ENCODE measurements at places on chromosomes 12 and 14.
A peak's percentile ranks its signal among the peaks of the same experiment; 100 is the strongest.

- no peak for DNase-seq
- H3K36me3 ChIP-seq = peaks cover 4% of the 10 kb centered on the region
- peak overlapping the region; percentile 45 for H3K4me3 ChIP-seq
These were observed 922 bp downstream of the TBX5 start for GRCh38 chr12:114404926-114405518.

DNA sequence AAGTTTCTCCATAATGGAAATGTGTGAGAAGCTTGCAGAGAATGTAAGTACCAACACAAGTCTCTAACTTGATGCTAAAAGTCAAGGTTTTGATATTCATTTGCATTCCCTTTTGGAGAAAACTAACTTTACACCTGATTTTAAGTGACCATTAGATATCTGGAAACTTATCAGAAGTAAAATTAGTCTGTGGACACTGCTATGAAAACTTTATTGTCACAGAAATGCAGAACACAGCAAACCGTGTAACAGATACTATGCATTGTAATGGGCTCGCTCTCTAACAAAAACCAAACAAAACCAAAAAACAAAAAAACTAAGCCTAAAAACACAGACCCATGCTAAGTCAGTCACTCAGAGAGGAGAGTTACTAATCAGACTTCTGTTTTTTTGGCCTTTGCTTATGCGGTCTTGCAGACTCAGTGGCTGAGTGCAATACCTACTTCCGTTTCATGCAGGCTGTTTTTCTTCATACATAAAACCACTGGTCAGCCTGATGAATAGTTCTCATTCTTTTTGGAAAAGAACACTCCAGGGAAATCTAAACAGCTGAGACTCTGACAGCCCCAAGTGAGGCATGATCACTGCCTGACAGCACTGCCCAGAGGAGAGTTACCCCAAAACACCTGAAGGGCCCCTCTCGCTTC, 35.7 kb downstream of the NRDE2 start:
- peaks cover 16% of the 10 kb centered on the region for H3K4me1 ChIP-seq
- H3K36me3 ChIP-seq = peaks cover 23% of the 10 kb centered on the region
- H3K4me3 ChIP-seq = no peak overlapping the region
- H3K27me3 ChIP-seq = no peaks in the 10 kb centered on the region
- H3K27ac ChIP-seq = peak overlapping the region; percentile 80

DNA sequence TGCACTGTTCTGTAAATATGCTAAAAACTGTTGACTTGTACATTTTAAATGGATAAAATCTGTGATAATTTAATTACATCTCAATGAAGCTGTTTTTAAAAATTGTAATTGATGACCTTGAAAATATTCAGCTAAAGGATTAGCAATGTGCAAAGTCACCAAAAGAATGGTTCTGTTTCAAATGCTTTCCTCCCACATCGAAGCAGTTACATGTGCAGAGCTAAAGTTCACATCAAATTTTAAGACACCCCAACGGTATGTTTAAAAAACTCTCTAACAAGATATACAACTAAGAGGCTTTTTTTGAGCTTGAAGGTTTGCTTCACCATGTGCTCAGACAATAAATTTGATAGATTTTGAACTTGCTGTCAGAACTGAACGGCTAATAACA, 114.6 kb upstream of the KRAS start:
- H3K4me3 ChIP-seq = no peak overlapping the region
- H3K27ac ChIP-seq = no peak overlapping the region
- no peak for DNase-seq
- H3K36me3 ChIP-seq = no peaks in the 10 kb centered on the region
- H3K4me1 ChIP-seq = peaks cover 5% of the 10 kb centered on the region

GRCh38 chr12:7959278-7959677, 23.3 kb upstream of the SLC2A3 start:
- H3K4me3 ChIP-seq = no peak overlapping the region
- H3K27ac ChIP-seq = no peak overlapping the region
- H3K4me1 ChIP-seq = peaks cover 24% of the 10 kb centered on the region
- no peaks in the 10 kb centered on the region for H3K27me3 ChIP-seq

GRCh38 chr14:39107591-39107996, 4.6 kb upstream of the SEC23A start:
- no peak overlapping the region for H3K27ac ChIP-seq
- H3K36me3 ChIP-seq = no peaks in the 10 kb centered on the region
- no peak overlapping the region for H3K4me3 ChIP-seq
- DNase-seq = no peak

DNA sequence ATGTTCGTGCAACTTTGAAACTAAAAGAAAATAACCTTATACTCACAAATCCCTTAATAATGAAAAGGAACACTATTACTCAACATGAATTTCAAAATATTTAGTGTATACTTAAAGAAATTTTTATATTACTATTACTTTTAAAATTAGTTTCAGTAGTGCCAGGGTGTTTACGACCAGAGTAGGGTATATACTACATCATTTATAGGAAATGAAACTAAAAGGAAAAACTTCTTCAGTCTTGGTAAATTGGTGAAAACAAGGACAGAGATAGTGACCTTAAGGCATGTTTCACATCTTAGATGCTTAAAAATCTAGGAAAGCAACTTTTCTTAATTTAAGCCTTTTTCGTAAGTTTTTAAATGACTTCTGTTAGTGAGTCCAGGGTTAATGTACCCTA, 4.5 kb downstream of the USP15 start:
- H3K27ac ChIP-seq = no peak overlapping the region
- H3K27me3 ChIP-seq = no peaks in the 10 kb centered on the region
- H3K36me3 ChIP-seq = peaks cover 1% of the 10 kb centered on the region

DNA sequence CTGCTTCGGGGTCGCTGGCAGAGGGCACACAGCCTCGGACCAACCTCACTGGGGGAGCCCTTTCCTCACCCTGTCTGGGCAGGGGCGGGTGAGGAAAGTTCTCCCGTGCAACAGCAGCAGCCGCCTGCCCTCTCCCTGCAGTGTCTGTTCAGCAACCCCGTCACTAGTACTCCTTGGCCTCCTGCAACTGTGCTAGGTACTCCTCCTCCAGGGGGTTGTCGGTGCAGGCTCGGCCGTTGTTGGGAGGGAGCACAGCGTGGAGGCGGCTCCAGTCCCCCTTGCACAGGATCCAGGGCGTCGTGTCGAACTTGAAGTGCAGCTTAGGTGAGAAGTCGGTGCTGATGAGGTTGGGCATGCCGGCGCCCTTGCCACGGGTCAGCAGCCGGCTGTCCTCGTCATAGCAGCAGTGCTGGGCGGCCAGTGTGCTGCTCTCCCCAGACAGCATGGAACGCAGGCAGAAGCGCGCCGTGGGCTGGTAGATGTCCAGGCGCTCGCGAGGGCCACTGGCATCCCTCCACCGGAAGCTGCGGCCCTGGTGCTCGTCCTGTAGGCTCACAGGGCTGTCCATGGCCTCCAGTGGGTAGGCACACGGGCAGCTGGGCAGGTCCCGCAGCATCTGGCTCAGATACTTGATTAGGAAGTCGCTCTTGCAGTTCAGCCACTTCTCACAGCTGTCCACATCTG, 17.7 kb downstream of the AHSA1 start:
- no peak for DNase-seq
- H3K27ac ChIP-seq = no peak overlapping the region
- no peaks in the 10 kb centered on the region for H3K27me3 ChIP-seq
- no peak overlapping the region for H3K4me3 ChIP-seq
- no peaks in the 10 kb centered on the region for H3K36me3 ChIP-seq

DNA sequence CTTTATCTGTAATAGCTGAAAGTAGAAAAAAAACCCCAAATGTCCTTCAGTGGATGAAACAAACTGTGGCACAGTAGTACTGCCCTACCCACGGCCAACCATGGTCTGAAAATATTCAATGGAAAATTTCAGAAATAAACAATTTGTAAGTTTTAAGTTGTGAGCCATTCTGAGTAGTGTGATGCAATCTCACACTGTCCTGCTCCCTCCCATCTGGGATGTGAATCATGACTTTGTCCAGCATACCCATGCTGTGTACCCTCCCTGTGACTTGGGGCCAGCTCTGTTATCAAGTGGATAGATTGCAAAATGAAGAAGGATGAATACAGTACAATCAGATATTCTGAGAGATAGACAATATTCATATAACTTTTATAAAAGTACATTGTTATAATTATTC, 106.2 kb downstream of the SMOC1 start:
- DNase-seq = no peak
- H3K27ac ChIP-seq = no peak overlapping the region
- H3K4me3 ChIP-seq = no peak overlapping the region
- peaks cover 22% of the 10 kb centered on the region for H3K27me3 ChIP-seq

DNA sequence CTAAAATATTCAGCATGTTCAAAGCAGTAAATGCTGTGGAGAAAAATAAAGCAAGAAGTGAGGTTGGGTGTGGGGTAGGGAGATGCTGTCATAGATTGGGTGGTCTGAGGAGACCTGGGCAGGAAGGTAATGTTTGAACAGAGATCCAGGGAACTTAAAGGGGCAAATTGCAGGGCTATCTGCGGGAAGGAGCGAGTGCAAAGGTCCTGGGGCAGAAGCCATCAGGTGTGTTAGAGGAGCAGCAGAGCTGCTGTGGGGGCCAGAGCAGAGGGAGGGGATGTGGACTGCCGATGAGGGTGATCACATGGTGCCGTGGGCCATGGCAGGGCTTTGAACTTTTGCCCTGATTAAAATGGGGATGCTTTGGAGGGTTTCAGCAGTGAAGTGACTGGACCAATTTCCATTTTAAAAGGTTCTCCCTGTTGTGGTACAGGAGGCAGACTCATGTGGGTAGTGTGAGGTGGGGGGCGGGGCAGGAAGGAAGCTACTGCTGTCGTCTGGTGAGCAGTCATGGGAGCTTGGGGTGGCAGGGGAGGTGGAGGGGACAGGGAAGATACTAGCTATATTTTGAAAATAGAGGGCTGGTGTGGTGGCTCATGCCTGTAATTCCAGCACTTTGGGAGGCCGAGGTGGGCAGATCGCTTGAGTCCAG, 145.0 kb downstream of the AACS start:
- H3K36me3 ChIP-seq = no peaks in the 10 kb centered on the region
- H3K27ac ChIP-seq = no peak overlapping the region
- peaks cover 51% of the 10 kb centered on the region for H3K27me3 ChIP-seq
- no peak for DNase-seq
- no peaks in the 10 kb centered on the region for H3K4me1 ChIP-seq

GRCh38 chr14:88706425-88706824, 86.3 kb downstream of the EML5 start:
- H3K27ac ChIP-seq = no peak overlapping the region
- no peaks in the 10 kb centered on the region for H3K4me1 ChIP-seq
- no peak for DNase-seq
- H3K27me3 ChIP-seq = peaks cover 19% of the 10 kb centered on the region
- H3K4me3 ChIP-seq = no peak overlapping the region

DNA sequence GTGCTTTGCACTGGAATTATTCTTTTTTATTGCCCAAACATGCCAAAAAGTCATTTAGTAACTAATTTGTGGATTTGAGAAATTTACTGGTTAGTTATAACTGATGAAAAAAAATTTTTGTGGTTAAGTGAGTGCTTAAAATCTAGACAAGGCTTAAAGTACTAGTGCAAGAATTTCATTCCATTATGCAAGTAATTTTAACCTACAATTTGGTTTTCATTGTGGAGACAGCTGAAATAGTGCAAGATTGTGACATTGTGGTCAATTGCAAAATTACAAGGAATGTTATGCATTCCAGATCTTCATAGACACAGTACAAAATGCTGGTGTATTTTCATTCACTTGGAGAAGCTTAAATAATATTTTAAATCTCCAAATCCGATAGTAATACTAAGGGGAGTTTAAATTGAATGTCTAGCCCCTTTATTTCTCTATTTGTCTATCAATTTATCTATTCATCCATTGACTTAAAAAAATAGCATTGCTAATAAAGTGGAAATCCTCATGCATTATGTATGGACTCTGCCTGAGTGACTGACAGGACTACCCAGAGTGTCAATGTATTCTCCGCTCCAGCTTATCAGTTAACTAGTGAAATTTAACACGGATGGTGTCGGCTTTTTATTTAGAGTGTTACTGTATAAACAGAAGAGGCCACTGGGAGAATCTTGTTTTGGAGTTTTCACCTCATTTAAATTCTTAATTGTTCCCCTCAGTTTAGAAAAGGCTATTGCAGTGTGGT, 125.9 kb downstream of the ALX1 start:
- H3K27ac ChIP-seq = no peak overlapping the region
- H3K36me3 ChIP-seq = no peaks in the 10 kb centered on the region
- no peak overlapping the region for H3K4me3 ChIP-seq
- H3K4me1 ChIP-seq = peaks cover 13% of the 10 kb centered on the region

- H3K27me3 ChIP-seq = no peaks in the 10 kb centered on the region
- H3K4me1 ChIP-seq = no peaks in the 10 kb centered on the region
- DNase-seq = no peak
- H3K4me3 ChIP-seq = no peak overlapping the region
- H3K27ac ChIP-seq = no peak overlapping the region
These were observed 36.5 kb downstream of the FBXO33 start for GRCh38 chr14:39395555-39396254.

DNA sequence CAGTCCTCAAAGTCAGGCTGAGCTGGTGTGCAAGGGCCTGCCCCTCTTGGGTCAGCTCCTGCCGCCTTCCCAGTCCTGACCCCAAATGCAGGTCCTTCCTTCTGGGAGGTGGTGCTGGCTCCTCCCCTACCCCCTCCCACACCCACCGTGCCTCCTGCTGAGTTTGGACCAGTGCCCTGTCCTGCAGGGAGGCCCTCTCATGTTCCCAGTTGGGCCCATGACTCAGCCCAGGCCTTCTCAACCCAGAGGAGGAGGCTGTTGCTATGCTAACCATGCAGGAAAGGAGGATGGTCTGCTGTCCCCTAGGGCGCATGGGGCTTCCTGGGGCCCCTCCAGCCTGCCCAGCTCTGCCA, 4.4 kb downstream of the ZBTB42 start:
- H3K4me1 ChIP-seq = peaks cover 29% of the 10 kb centered on the region
- H3K4me3 ChIP-seq = no peak overlapping the region
- no peaks in the 10 kb centered on the region for H3K36me3 ChIP-seq
- H3K27me3 ChIP-seq = no peaks in the 10 kb centered on the region

- H3K36me3 ChIP-seq = no peaks in the 10 kb centered on the region
- H3K4me1 ChIP-seq = no peaks in the 10 kb centered on the region
- no peak for DNase-seq
- H3K27ac ChIP-seq = no peak overlapping the region
- H3K27me3 ChIP-seq = peaks cover 2% of the 10 kb centered on the region
These were observed 114.9 kb downstream of the PDZRN4 start for GRCh38 chr12:41302979-41303403.

GRCh38 chr14:29650554-29651269, 276.9 kb downstream of the PRKD1 start:
- no peak overlapping the region for H3K4me3 ChIP-seq
- peaks cover 39% of the 10 kb centered on the region for H3K4me1 ChIP-seq
- no peak for DNase-seq
- H3K36me3 ChIP-seq = peaks cover 26% of the 10 kb centered on the region
- H3K27me3 ChIP-seq = no peaks in the 10 kb centered on the region

GRCh38 chr14:33499687-33500086, 451.2 kb downstream of the EGLN3 start:
- peaks cover 8% of the 10 kb centered on the region for H3K36me3 ChIP-seq
- peaks cover 6% of the 10 kb centered on the region for H3K4me1 ChIP-seq
- no peak overlapping the region for H3K4me3 ChIP-seq
- H3K27me3 ChIP-seq = no peaks in the 10 kb centered on the region
- no peak for DNase-seq

DNA sequence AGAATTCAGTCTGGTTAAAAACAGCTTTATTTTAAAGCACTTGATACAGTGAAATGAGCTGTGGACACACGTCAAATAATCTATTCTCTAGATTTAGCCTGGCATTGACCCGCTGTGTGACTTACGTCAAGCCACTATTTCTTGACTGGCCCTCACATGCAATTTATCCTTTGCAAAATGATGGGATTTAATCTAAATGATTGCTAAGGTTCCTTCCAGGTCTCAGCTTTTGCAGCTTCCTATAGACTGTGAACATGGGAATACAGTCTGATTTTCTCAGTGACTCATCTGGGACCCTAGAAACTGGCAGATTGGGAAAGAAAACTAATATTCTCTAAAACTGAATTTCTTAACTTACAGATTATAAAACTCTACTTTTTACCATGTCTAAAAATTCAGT, 409.1 kb downstream of the RAD51B start:
- H3K27me3 ChIP-seq = no peaks in the 10 kb centered on the region
- no peak overlapping the region for H3K4me3 ChIP-seq
- H3K4me1 ChIP-seq = peaks cover 2% of the 10 kb centered on the region
- no peak overlapping the region for H3K27ac ChIP-seq
- H3K36me3 ChIP-seq = no peaks in the 10 kb centered on the region
